ENCODE measurements at places on chromosomes 11 and 22. TPM values are rescaled to one million over a fixed set of nuclear protein-coding genes. Genes with fewer than 3 reads are reported as not detected.

NEFH gene
- total RNA-seq, result 2.9 TPM

- DNase-seq, result no peak
These were observed 38.7 kb downstream of the NARS2 start for GRCh38 chr11:78535920-78536319.

DNA sequence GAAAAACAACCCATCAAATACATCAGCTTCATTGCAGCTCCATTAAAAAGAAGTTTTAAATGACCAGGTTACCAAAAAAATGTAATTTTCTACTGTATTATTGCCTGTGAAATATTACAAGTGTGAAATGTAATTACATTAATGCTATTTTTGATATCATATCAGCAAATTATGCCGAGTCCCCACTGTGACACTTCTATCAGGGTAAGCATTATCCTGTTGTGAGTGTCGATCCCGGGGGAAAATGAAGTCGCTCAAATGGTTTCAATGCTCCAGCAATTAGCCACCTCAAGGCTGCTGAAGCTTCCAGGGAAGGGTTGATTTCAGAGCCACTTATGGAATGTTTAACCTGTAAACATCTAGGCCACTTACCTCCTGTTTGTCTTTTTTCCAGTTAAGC, 70.4 kb downstream of the RCN1 start:
- DNase-seq, result no peak

GRCh38 chr22:31098632-31099110, 8.7 kb downstream of the SELENOM start:
- DNase-seq, result no peak

ANO1 gene
- 14.9 TPM for total RNA-seq

GRCh38 chr11:46472662-46472994, 81.1 kb upstream of the CHRM4 start:
- no peak for DNase-seq

GRCh38 chr11:15871904-15872626, 484.3 kb downstream of the SOX6 start:
- no peak for DNase-seq

GRCh38 chr11:103709371-103709770, 327.1 kb upstream of the DDI1 start:
- no peak for DNase-seq

BET1L gene
- total RNA-seq, result 59.5 TPM

IRF7 gene
- total RNA-seq, result 16.4 TPM

GRCh38 chr22:35582861-35583670, 34.1 kb downstream of the MB start:
- DNase-seq, result no peak

GRCh38 chr11:131301306-131301705, 69.1 kb upstream of the NTM start:
- DNase-seq, result no peak

GRCh38 chr11:86374586-86374985, at the start of gene CCDC81:
Gene CCDC81, plus strand, starts transcription at chr11:86374887. Its CDS starts 277 bp downstream, at chr11:86375164.
- DNase-seq, result peak; percentile 70

Data from type B pancreatic cell (in vitro differentiated cells).